AG20443 (cell line): ENCODE measurements at places on chromosomes 2 and 18.
A peak's percentile ranks its signal among the peaks of the same experiment; 100 is the strongest.

- no peak for DNase-seq
These were observed 85.2 kb downstream of the EN1 start for GRCh38 chr2:118762290-118762689.

- DNase-seq: no peak
These were observed 1.2 kb downstream of the MRPL19 start for GRCh38 chr2:75647771-75648170.

DNA sequence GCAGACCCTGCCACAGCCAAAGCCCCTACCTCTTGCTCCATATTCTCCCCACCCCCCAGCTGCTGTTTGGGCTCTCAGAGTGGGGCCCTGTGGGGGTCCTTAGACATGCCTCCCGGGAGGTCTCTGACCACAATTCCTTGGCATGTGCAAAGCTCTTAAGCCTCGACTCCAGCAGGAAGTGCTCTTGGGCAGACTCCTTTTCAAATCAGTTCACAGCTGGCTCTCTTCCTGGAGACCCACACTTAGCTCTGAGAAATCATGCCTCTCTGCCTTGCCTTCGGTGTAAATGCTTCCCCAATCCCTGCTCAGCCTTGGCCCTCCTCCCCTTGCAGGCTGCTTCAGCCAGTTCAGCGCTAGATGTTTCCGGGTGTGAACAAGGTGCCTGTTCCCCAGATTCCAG lies 46.9 kb downstream of the NGEF start:
- DNase-seq: no peak

GRCh38 chr2:205731583-205731981 lies 49.3 kb downstream of the NRP2 start:
- DNase-seq: peak; percentile 78

- DNase-seq: peak; percentile 72
These were observed 647 bp downstream of the CCDC121 start for GRCh38 chr2:27627963-27628766.

- peak; percentile 75 for DNase-seq
These were observed 28.4 kb upstream of the GTF2A1L start for GRCh38 chr2:48589170-48589767.

DNA sequence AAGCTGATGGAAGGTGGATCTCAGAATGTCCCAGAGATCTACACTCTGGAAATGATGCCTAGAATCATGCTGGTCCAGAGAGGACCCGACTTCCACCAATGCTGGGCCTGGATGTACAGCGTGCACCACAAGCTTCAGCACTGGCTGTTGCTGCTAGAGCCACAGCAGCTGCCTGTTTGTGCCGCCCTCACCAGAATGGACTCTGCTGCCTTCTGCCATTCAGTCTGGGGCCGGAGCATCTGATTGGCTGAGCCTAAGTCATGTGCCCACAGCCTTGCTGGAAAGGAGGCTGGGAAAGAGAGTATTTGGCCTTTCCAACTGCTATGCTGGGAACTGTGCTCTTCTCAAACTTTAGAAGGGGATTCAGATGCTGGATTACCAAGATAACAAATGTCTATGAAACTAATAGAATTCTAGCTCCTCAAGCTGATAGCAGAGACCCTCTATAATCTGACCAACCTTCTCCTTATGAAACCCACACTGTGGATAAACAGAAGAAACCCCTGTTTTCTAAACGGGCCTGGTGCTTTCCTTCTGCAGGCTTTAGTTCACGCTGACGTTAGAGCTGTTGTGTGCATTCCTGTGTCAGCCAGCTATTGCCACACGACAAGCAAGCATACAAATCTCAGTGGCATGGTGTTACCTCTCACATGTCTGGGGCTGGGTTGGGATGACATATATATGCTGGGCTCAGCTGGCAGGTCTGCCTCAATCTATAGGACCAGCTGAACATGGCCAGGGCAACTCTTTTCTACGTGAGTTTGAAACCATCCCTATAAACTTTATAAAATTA lies 4.1 kb upstream of the LOXHD1 start:
- peak; percentile 51 for DNase-seq

- DNase-seq: no peak
These were observed 36.3 kb upstream of the CTDP1 start for GRCh38 chr18:79643054-79643984.

DNA sequence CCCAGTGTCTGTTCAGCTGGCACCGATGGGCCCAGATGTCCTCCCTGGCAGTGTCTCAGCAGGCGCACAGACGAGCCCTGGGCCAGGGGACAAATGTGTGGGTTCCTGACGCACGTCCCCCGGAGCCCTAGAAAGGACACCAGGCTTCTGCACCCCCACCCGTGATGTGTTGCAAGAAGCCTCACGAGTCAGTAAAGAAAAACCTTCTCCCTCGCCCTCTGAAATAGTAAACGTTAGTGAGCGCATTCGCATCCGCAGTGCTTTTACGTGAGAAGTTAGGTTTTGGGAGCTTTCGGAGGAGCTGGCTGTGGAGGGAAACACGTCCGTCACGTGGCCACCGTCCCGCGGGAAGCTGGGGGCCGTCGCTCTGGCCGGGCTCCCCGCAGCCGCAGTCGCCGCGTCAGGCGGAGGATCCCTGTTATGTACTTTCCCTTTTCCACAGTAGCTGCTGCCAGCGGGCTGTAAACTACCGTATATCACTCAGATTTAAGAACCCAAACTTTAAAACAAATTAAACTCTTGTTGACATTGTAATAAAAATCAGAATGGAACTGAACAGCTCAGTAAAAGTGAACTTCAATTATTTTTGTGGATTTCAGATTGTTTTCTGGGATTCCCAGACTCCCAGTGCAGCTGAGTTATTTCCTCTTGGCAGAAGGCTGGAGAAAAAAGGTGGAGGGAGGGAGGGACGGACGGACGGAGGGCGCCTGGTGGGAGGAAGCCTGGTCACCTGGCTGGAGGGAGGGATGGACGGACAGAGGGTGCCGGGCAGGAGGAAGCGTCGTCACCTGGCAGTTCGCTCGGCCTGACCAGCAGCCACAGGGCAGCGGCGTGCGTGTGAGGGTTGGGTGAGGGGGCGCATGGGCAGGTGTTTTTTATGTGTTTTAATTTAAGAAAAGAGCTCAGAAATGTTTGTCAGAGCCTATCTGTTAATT lies 112.1 kb downstream of the NFATC1 start:
- peak; percentile 91 for DNase-seq

DNA sequence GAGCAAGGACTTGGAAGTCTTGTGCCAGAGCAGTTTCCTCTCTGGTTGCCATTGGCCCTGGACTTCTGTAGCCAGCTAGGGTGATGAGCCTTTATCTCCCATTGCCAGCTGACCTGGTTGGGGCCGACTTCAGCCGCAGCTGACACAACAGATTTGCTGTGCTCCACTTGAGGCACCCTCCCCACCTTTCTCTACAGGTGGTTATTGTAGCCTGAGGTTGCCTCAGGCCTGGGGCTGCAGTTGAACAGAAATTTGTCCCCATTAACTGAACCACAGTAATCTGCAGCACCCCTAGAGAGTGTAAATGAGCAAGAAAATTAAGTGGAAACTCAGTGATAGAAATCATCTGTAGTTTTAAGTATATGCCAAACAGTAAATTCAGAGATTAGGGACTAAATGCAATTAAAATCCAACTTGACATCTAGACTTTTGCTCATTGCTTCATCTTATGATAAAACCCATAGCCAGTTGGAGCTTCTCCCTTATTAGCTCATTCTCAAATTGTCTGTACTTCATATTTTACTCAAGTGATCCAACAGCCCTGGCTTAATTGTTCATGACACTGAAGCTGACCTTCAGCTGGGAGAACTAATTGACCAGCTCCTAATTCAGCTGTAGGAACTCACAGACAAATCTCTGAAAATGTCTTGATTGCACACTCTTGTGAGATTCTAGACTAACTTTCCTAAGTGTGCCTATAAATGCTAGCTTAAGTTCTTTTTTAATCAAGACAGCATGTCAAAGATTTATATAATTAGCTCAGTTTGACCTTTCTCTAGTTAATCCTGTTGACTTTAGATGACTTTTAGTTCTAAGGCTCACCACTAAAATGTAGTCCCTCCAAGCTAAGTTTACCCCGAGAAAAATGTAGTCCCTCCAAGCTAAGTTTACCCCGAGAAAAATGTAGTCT lies 48.9 kb downstream of the COPS8 start:
- DNase-seq: no peak

GRCh38 chr18:42039396-42039795 lies 84.4 kb downstream of the PIK3C3 start:
- DNase-seq: no peak

GRCh38 chr2:174333372-174334277 lies 1.1 kb upstream of the SP9 start:
- no peak for DNase-seq

- DNase-seq: peak; percentile 32
These were observed 9.5 kb downstream of the SLC1A4 start for GRCh38 chr2:64998658-64999061.

- DNase-seq: no peak
These were observed 213.0 kb downstream of the INSIG2 start for GRCh38 chr2:118301248-118301647.

GRCh38 chr2:213187833-213188532 lies 36.6 kb upstream of the IKZF2 start:
- peak; percentile 79 for DNase-seq
